ENCODE measurements at places on chromosomes 6 and 20.

- no peak for DNase-seq
Measured at GRCh38 chr20:53972179-53972578, 98.2 kb downstream of the BCAS1 start.

DNA sequence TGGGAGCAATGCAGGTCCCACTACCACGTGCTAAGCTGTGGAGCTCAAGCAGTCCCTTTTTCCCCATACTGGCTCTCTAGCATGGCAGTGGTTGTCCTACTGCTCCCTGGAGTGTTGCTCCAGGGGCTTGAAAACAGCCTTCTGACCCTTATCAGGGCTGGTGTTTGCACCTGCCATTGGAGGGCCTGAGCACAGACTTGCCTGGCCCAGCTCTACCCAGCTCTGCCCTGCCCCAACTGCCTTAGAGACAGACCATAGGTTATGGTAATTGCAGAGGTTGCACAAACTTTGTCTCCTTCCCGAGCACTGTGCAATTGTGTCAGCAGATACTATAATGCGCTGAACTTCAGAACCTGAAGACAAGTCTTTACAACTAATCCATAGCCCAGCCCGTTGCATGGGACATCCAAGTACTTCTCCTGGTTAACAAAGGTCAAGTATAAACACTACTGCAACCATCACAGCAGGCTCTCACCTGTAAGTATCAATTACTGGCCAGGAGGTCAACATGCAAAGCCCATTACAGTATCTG lies 58.7 kb downstream of the PDSS2 start:
- peak; percentile 55 for DNase-seq

DNA sequence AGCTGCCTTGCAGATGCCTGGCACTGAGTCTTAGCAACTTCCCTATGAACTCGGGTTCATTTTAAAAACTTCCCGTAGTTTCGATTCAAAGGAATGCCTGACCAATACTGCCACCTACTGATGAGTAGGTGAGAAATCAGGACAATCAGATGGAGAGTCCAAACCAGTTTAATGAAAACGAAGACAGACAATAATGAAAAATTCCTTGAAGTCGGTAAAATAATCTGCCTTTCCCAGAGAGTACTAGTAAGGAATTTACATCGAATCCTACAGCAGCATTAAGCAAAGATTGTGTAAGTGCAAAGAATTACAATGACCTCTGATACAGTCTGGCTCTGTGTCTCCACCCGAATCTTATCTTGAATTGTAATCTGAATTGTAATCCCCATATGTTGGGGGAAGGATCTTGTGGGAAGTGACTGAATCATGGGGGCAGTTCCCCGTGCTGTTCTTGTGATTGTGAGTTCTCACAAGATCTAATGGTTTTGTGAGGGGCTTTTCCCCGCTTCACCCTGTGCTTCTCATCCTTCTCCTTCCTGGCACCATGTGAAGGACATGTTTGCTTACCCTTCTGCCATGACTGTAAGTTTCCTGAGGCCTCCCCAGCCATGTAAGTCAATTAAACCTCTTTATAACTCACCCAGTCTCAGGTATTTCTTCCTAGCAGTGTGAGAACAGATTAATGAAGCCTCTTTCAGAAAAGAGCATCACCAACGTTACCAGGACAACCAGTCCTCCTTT lies 134.4 kb downstream of the ARHGAP18 start:
- peak; percentile 86 for DNase-seq

DNA sequence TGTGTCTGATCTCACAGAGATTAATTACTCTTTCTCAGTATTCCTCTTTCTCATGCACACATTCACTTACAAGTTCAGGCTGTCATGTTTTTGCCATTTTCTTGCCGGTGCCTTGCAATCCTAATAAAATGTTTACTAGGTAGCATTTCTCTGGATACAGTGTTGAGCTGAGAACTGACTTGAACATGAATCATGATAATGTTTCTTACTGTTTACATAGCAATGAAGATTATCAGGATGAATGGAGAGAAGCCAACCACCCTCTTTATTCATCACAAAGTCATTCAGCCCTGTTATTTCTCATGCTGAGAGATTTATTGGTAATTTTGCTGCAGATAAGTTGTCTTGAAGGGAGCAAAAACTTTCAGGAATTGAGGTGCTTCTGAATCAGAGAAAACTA lies 185.5 kb upstream of the ECI2 start:
- DNase-seq, result no peak

DNA sequence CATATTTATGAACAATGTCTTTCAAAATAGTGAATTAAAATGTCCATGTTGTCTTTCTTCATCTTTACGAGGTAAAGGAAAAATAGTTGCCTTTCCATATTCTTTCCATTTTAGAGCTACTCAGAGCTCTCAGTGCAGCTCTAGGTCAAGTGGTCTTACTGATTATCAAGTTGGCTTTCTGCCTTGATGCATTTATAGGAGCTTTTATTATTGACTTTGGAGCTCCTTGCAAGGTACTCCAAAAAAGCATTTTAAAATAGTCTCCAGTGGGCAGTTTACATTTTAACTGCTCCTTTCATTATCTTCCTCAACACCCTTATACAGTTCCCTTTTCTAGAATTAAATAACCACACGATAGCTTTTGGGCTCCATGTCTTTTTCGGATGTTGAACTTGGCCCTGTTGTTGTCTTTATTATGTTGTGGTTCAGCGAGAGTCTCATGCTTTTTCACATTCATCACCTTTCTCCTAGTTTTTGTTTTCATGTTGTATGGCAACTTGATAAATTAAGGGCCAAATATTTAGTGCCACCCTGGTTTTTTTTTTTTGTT lies 122.9 kb downstream of the CLIC5 start:
- DNase-seq, result no peak

DNA sequence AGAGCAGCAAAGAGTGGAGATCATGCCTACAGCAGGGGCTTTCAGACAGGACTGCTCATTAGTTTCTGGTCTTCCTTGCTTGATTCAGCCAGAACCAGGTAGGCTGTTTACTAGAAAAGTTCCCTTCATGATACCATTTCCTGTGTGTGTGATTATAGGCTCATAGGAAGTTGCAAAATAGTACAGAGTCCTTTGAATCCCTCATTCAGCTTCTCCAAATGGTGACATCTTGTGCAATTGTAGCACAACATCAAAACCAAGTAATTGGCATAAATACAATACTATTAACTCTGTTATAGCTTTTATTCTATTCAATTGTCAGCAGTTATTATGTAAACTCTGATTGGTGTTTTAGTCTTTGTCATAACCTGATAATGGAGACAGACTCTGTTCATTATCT lies 347.3 kb upstream of the CDH4 start:
- DNase-seq, result no peak

DNA sequence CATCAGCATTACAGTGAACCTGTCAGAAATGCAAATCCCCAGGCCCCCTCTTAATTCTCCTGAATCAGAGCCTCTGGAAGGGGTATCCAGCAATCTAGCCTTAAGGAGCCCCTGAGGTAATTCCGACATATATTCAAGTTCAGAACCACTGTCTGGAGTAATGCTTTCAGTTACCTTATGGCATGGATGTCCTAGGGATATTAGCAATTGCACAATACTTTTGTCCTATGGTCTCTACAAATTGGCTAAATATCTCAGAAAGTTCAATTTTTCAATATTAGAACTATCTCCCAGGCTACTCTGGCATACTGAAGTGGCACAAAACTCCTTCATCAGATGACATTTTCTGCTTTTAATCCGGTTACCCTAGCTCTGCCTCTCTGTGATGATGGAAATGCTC lies 6.4 kb downstream of the NSFL1C start:
- no peak for DNase-seq

DNA sequence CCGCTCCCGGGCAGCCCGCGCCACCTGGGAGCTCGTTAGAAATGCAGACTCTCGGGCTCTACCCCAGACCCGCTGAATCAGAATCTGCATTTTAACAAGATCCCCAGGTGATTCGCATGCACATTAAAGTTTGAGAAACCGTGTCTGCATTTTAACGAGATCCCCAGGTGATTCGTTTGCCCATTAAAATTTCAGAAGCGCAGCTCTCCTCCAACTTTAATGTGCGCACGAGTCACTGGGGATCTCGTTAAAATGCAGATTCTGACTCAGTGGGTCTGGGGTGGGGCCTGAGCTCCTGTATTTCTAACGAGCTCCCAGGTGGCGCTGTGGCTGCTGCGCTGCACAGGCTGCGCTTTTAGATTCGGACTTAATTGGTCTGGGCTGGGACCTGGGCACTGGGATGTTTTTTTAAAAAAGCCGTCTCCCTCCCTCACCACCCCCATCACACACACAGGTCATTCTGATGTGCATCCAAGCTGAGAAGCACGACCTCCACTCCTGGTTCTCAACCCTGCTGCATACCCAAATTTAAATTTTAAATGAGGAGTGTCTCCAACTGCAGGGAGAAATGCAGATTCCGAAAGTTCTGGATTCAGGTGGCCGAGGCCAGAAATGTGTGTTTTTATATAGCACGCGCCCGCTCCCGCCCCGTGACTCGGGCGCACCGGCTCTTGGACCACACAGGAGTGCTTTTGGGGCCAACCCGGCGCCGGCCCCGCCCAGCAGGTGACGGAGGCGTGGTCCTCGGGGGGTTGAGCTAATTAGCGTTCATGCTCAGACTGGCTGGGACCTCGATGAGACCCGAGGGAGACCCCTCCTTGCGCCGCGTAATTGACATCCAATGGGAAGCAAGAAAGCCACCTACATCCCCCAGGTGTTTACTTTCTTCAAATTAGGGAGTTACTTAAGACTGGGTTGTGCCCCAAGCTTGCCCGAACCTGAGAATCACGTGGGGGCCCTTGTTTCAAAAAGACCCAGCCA lies 85.8 kb downstream of the ZFP64 start:
- peak; percentile 44 for DNase-seq

DNA sequence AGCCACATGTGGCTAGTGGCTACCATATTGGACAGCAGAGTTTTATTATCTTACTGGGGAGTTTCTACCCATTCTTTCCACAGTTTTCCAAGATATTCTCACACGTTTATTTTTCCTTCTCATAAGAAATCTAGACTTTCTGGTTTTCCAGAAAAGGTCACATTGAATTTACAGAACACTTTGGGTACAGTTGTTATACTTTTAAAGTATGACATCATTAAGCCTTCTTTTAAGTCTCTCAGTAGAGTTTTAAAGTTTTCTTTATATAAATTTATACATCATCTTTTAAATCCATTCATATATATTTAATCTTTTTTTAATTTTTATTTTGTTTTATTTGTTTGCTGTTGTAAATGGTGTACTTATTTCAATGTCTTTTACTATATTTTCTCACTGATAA lies 200.3 kb upstream of the QKI start:
- DNase-seq, result no peak

- DNase-seq, result no peak
Measured at GRCh38 chr6:90214461-90214860, 82.2 kb downstream of the BACH2 start.

DNA sequence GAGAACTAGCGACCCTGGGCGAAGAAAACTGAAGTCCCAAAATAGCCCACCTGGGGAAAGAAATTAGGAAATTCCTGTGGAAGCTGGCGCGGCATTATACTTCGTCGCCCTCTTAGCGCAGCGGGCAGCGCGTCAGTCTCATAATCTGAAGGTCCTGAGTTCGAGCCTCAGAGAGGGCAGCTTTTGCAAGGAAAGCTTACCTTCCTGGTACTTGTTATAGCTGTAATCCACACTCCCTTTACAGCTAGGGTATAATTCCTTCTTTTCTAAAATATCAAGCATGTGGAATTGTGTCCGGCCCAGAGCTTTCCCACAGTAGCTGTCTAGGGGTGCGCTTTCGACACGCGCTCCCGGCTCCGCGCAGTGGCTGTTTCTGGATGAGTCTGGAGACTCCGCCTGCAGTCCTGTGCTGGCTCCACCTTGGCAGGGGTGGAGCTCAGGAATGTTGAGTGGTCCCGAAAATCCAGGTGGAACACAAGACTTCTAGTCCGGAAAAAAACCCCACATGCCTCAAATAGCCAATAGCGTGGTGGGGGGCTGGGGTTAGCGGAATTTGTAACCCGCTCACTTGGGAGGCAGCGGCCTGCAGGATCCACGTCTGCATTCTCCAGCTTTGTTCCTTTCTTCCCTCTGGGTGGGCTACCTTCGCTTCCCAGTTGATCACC lies 83.7 kb upstream of the ZNF322 start:
- no peak for DNase-seq

DNA sequence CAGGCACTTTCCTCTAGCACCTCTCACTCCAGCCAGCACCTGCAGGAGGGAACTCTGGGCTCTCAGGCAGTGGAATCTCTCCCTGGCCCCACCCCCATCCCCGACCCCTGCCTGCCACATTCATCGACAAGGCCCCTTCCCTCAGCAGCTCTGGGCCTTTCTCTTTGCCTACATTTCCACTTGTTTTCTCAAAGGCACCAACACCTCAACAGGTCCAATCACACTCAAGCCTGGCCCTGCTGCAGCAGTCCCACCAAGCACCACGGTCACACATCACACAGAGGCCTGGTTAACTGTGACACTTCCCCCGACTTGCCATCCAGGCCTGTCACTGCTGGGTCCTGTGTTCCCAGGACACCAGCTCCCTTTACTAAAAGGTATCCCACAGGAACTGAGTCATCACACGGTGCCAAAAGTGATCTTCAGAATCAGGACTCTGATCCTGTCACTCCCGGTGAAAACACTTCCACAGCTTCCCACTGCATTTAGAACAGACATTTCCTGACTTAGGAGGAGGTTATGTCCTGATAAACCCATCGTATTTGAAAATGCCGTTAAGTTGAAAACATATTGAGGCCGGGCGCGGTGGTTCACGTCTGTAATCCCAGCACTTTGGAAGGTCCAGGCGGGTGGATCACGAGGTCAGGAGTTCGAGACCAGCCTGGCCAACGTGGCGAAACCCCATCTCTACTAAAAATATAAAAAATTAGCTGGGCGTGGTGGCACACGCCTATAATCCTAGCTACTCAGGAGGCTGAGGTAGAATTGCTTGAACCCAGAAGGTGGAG lies 54.9 kb downstream of the MYH7B start:
- DNase-seq, result no peak

GRCh38 chr20:63099456-63100173 lies 92.9 kb upstream of the BHLHE23 start:
- DNase-seq, result no peak

GRCh38 chr6:19450651-19451050 lies 386.5 kb upstream of the ID4 start:
- no peak for DNase-seq

DNA sequence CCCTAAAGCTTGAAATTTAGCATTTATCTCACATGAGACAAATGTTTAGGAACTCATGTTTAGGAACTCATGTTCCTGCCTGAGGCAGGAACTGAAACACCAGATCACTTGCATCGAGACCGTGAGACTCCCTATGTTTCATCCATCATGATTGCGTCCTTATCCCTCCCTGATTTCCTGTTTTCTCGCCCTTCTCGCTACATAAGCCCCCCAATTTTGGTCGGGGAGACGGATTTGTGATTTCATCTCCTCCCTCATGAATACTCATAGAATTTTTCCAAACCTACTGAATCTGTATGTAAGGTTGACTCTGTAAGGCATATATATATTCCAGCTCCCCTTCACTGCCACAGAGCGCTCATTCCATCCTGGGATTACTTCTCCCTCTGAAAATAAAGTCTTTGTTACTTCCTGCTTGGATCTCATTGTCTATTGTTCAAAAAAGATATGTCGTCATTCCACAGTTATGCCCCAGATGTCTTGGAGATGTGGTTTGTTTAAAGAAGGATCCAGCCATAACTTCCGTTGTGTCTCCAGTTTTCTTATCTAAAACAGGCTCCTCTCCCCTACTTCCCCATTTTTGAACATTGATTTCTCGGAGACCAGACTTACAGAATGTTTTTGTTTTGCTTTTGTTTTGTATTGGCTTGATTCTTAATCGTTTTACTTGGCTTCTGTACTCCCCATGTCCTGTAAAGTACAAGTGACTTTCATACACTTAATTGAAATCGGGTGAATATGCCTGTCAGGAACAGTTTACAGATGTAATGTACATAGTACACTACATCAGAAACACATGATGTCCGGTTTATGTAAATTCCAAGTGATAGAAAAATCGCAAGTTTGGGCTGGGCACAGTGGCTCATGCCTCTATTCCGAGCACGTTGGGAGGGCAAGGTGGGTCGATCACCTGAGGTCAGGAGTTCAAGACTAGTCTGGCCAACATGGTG lies 118.7 kb downstream of the HFE start:
- DNase-seq, result peak; percentile 92
